ENCODE measurements at places on chromosomes 6 and 20.

DNA sequence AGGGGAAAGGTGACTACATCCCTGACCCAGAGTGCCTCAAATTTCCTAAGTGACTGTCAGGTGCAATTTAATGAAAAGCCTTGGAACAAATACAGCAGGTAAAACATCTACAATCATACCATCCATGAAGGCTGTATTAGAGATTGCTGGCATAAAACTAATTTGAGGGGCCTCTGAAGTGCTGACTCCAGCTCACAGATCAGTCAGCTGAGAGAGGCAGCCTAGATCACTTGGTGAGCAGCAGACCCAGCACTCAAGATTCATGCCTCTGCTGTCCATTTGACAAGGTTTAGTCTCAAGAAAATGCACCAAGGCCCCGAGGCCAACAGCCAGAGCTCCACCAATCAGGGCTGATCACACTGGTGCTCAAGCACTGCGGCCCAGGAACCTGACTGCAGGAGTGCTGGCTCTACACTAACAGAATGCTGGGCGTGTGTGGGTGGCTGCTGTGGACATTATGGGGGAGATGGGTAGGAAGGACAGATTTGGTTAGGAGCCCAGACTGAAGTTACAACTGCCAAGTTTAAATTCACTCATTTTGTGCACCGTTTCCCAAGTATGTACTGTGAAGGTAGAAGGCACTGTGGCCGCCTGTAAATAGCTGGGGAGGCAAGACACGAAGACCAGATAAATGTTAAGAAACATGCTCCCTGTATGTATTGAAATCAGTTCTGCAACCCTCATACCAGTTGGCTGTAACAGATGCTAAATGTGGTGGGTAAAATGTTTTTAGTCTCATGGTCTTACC lies 28.2 kb downstream of the SNX5 start:
- DNase-seq: no peak

DNA sequence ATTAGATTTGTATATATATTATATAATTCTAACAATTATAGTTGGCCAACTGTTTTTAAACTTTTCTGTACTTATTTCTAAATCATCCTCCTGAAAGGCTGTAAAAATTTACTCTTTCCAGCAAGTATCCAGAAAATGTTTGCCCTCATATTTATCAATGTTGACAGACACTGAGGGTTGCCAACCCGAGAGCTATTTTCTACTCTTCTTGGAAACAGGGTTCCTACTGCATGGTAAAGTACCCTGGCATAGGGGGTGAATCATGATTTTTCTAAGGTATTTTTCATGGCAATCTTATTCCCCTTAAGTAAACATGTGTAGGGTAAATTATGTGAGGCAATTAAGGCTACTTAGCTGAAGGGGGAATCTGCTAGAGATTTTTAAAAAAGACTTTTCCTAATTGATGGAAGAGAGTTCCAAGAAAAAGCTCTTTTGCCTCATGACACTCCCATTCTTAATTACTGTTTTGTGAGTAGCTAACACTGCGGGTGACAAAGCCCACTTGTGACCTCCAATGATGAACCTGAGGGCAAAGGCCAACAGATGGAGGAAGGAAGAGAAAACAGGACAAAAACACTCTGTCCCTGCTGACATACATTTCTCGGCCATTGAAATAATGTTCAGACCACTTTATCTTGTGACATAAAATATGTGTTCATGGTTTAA lies 37.9 kb downstream of the GPX5 start:
- DNase-seq: no peak

DNA sequence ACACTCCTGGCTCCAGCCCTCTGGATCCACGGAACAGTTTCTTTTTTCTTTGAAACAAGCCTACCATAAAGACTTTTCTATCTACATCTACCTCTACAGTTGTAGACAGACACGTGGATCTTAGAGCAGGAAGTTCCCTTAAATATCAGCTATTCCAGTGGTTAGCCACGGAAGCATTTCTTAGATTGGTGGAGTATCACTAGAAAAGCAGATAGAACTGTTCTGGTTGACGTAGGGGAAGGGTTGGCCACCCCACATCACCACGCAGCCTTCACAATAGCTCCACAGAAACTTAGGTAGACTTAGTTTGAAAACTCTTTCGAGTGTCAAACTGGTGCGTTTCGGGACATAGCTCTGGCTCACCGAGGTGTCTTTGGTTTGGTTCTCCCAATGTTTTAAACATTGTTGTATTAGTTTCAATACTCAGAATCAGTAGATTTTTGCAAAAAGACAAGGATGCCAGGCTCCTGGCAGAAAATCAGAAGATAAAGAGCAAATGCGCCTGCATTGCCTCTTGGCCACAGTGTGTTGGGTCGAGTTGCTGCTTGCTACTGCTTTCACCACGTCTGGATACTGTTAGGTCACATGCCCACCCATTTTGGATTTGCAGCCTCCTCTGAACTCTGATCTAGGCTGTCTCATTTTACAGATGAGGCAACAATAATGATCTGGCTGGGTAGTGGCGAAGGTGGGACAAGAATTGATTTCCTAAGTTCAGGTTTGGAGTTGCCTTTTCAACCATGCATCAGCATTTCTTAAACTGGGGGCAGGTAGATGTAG lies 71.5 kb upstream of the DTNBP1 start:
- DNase-seq: no peak

DNA sequence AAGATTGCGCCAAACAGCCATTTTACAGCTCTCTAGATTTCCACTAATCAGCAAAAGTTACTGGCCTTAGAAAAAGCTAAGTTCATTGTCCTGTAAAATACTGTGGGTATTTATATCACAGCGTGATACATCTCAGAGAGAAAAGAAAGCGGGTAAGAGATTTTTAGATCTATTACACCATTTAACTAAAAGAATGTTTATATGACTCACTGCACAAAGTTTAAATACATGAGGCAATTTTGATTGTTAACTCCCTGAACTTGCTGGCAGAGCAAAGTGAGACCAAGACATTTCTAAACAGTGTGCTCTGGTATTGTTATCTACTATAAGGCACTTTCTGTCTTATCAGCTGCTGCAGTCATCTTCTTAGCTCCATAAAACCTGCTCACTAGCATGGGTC lies 314.3 kb downstream of the EPHA7 start:
- no peak for DNase-seq

- no peak for DNase-seq
Measured at GRCh38 chr6:147127587-147127986, 76.6 kb upstream of the STXBP5 start.

GRCh38 chr6:157555455-157556143 lies 174.6 kb downstream of the ZDHHC14 start:
- no peak for DNase-seq

GRCh38 chr20:36487069-36487468 lies 54.2 kb upstream of the MYL9 start:
- no peak for DNase-seq

DNA sequence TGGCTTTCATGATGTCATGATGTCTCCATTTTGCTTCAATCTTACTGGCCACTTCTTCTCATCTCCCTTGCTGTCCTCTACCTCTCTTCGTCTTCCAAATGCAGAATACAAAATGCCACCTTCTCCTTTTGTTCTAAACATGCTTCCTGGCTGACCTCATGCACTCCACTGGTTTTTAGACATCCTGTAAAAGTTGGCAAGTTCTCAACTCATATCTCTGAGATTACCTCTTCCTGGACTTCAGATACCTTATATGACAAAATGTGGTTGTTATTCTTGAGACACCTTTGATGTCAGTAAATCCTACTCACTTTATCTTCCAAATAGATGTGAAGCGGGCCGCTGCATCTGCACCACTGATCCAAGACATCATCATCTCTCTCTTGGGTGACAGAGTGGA lies 212.7 kb upstream of the FOXA2 start:
- DNase-seq: no peak

DNA sequence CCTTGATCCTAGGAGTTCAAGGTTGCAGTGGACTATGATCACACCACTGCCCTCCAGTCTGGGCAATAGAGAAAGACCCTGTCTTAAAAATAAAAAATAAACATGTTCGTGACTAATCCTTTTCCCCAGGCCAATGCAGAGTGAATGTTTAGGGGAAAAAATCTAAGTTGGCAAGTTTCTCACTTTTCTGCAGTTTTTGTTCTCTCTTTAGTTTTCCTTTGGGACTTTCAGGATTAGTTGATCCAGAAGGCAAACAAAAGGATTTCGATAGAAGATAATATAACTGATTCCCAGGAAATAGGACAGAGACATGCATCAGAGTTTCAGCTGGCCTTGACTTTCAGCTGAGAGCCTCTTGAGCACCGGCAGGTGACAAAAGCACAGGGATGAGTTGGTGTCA lies 53.3 kb downstream of the SOD2 start:
- DNase-seq: no peak

- DNase-seq: no peak
Measured at GRCh38 chr20:50569864-50570836, 60.0 kb downstream of the PTPN1 start.

DNA sequence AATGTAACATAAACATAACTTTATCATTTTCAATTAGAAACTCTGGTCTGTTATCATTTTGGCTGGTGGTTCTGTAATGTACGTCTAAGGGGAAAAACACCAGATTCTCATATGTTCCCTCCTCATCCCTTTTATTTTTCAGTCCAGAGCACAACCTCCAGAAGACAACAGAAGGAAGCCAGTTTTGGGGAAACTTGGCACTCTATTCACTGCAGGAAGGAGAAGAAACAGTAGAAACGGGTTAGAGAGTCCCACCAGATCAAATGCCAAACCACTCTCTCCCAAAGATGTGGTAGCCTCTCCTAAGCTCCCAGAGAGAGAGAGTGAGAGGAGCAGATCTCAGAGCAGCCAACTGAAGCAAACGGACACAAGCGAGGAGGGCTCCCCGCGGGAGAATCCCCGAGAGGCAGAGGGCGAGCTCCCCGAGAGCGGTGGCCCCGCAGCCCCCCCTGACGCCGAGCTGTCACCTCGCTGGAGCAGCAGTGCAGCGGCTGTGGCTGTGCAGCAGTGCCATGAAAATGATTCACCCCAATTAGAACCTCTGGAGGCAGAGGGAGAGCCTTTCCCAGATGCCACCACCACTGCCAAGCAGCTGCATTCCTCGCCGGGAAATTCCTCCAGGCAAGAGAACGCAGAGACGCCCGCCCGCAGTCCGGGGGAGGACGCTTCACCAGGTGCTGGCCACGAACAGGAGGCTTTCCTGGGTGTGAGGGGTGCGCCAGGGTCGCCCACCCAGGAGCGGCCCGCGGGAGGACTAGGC lies 117.8 kb downstream of the RTN4IP1 start:
- peak; percentile 80 for DNase-seq

DNA sequence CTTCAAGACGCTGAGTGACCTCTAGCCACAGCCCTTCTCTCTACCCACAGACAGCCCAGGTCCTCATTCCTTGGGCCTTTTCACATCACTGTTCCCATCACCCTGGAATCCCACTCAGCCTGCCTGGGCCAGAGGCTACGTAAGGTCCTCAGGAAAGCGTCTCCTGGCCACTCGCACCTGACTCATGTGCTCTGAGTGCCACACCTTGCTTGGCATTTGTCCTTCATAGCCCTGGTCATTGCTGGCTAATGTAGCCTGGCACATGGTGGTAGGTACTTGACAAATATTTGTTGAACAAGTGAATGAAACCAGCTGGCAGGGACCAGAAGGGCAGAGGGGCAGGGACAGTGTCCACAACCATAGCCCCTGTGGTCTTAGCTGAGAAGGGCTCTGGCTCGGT lies 50.6 kb upstream of the FANCE start:
- no peak for DNase-seq

GRCh38 chr20:6956056-6956455 lies 188.6 kb downstream of the BMP2 start:
- DNase-seq: no peak

- no peak for DNase-seq
Measured at GRCh38 chr6:169857343-169858292, 106.2 kb downstream of the ERMARD start.

GRCh38 chr6:112331306-112331705 lies 15.8 kb upstream of the RFPL4B start:
- DNase-seq: no peak

DNA sequence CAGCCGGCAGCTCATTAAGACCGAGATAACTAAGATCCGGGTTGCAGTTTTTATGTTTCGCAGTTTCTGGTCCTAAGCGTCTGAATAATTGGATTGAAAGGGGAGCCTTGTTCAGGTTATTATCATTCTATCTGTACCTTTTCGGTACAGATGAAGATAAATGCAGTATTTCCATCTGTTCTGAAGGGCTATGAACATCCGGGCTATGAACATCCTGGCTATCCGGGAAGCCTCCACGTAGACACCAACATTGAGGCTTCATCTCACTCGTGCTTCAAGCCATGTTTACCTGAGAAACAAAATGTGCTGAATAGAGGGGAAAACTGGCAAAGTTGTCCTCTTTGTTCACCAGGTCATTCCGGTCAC lies 399 bp upstream of the REPS1 start:
- DNase-seq: no peak

- no peak for DNase-seq
Measured at GRCh38 chr6:8556370-8557013, 121.1 kb upstream of the SLC35B3 start.

DNA sequence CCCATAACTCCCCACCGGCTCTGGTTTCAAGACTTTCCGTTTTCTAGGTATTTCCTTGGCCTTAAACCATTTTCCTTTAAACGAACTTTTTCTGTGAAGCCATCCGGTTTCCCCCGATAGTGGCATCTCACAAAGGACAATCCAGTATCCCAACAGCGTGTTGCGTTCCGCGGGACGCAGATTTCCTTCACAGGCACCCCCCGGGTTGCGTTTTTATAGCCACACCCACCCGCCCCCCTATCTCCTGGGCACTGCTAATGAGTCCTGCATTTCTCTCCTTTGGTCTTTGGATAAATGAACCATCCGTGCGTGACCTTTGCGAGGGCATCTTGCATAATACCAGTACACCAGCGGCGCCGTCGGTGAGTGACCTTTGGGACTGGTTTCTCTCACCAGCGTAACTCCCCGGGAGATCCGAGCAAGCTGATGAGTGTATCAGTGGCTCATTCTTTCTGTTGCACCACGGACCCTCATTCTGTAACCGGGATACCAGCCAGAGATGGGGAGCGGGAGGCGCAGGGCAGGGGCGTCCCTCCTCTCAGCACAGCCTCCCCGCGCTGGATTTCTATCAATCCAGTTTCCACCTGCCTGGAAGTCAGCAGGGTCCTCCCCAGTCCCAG lies 586 bp upstream of the NQO2 start:
- DNase-seq: peak; percentile 88

DNA sequence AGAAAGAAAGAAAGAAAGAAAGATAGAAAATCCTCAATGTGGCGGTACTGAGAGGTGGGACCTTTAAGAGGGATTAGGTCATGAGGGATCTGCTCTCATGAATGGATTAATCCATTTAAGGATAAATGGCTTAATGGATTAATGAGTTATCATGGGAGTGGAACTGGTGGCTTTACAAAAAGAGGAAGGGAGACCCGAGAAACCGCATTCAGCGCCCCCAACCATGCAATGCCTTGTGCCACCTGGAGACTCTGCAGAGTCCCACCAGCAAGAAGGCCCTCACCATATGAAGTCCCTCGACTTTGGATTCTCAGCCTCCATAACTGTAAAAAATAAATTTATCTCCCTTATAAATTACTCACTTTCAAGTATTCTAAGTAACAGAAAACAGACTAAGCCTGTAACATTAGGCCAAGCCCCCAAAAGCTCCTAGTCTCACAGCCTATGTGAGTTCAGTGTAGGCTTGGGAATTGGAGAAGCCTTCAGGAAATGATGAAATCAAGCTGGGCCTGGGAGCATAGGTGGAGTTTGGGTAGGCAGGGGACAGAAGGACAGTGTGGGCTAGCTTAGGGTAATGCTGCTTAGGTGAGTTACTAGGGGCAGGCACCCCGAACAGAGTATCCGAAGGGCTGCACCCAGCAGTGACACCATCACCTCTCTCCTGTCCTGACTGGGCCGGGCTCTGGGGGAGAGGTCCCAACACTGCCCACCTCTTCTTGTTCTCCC lies 36.2 kb upstream of the RNF24 start:
- DNase-seq: no peak
